DMS53 (cell line): ENCODE measurements at places on chromosomes 3 and 15.

DNA sequence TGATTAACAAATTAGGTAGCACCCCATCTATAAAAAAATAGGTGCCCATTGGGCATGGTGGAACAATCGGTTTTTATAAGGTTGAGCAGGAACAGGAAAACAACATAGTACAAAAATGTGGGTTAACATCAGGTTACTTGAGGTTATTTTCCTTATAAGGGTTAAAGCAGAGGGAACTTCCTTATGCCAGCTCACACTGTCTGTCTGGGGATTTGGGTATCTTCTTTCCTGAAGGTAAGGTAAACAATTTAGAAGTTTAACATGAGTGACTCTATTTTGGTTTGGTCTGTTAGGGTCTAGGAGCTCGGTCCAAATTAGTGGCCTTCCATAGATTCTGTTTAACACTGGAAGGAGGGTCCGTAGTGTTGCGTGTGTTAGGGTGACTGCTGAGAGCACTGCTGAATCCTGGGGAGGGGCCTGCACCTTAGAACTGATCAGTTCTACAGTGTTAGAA, 14.7 kb downstream of the CHD2 start:
- no peak for DNase-seq

- no peak for DNase-seq
These were observed 23.8 kb downstream of the NTRK3 start for GRCh38 chr15:88232771-88233201.

GRCh38 chr3:43782541-43782940, 91.8 kb downstream of the ABHD5 start:
- no peak for DNase-seq

DNA sequence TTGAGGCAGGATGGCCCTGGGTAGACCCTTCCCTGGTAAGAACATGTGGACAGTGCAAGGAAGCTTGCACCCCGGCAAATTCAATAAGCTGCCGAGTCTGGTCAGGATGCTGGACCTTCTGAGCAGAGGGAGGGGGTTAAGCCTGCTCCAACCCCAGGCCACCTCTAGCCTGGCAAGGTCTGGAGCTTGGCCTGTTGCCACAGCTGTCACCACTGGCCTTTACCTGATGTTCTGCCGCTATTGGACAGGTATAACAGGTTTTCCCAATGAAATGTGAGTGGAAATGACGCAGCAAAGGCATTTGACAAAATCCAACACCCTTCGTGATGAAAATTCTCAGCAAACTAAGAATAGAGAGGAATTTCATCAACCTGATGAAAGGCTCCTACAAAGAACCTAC, 699 bp upstream of the MESP1 start:
- DNase-seq = peak; percentile 65

DNA sequence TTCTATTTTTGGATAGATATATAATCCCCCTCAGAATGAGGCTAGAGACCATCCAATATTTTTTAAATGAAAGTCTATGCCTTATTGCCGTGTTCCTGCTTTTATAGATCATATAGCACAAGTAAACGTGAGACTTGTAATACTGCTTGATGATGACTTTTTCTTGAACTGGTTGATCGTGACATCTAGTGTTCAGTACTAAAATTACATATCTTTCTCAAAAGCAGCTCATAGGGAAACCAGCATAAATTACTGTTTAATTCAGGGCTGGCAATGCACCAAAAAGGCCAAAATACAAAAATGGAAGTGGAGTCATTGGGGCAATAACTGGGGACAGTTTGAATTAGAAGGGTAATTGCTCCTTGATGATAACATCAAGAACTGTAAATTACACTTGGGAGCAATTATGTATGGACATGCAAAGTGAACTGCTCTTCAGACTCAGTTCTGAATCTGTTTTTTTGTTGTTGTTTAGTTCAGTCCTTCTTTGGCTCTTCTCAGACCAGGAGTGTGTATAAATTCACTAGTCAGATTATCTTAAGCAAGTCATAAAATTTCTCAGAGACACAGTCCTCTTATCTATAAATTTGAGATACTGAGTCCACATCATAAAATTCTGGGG, 325.3 kb downstream of the THSD4 start:
- DNase-seq = peak; percentile 68

- DNase-seq = no peak
These were observed 4.8 kb downstream of the CSK start for GRCh38 chr15:74786551-74787165.

GRCh38 chr3:16666206-16666605, 61.0 kb upstream of the DAZL start:
- DNase-seq = no peak

DNA sequence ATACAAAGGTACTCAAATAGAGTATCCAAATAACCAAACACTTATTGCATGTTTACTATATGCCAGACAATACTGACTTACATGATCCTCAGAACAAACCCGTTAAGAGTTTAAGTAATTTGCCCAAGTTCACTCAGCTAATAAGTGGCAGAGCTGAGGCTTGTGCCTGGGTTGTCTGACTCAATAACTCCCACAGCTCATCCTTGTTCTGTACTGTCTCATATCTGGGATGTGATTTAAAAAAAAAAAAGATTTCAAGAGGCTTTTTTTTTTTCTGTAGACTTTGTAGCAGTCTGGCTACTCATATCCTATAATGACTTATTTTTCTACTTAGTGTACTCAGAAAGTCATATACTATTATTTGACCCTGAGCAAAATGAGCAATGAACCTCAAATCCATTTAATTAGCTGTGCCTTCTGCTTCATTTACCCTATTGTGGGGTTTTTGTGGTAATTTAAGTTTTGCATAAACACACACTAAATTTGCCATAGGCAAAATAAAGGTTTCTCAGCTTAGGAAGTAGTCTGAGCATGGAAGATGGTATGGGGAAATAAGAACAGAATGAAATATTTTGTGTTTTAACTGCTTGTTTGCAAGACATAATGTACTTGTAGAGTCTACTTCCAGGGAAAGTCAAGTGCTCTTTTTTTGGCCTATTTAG, 3.1 kb downstream of the NSUN3 start:
- DNase-seq = no peak

DNA sequence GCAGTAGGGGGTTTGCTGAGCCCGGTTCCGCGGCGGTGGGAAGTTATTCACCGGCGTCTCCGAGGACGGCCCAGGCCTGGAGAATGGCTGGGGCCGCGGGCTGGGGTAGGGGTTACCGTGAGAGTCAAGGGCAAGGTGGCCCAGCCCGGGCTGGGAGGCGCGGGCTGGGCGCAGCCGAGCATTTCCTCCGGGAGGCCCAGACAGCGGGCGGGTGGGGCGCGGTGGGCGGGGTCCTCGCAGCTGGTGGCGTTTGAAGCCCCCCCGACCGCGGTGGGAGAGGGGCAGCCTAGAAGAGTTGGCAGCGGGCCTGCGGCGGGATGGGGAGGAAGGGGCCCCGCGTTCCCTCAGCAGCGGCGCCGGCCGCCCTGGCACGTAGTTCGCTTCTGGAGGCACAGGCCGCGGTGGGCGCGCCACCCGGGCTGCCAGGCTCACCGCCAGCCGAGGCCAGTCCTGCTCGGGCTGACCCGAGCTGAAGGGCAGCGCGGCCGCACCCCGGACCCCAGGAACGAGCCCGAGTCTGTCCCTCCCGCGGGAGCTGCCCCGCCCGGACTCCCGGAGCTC, 960 bp upstream of the KLF13 start:
- peak; percentile 52 for DNase-seq

DNA sequence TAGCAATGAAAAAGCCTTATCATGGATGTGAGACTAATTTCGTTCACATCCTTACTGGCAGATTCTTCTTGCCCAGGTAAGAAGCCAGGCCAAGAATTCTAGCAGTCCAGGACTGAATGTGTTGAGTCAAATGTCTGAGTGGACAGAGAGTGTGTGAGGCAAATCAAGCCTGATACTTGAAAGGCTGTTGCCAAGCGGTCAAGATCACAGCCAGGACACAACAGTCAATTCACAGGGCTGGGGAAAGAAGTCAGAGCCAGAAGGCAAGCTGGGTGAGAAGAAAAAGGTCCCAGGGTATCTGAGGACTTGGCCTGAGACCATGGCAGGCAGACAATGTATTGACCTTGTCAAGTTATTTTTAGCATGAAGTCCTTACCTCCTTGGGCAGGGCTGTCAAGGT, 301.3 kb downstream of the ZNF385D start:
- no peak for DNase-seq

GRCh38 chr15:85329561-85330422, 50.6 kb upstream of the AKAP13 start:
- DNase-seq = peak; percentile 59

GRCh38 chr15:79572691-79573404, 140.7 kb downstream of the MINAR1 start:
- DNase-seq = no peak

- DNase-seq = no peak
These were observed 16.2 kb downstream of the CTSH start for GRCh38 chr15:78928616-78929093.

DNA sequence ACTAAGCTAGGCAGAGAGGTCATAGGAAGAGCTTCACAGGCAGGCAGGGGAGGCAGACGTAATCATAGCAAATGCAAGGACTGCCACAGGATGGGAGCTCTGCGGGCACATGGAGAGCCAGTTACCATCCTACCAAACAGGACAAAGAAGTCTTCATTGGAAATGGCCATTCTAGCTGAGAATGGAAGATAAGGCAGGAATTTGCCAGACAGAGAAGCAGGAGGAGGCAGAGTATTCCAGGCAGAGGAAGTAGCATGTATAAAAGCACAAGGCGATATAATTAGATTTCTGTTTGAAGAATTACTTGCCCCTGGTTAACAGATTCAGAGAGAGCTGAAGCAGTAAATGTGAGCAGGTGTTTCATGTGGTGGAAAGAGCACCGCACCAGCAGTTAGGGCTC, 3.5 kb upstream of the SEMA5B start:
- no peak for DNase-seq

DNA sequence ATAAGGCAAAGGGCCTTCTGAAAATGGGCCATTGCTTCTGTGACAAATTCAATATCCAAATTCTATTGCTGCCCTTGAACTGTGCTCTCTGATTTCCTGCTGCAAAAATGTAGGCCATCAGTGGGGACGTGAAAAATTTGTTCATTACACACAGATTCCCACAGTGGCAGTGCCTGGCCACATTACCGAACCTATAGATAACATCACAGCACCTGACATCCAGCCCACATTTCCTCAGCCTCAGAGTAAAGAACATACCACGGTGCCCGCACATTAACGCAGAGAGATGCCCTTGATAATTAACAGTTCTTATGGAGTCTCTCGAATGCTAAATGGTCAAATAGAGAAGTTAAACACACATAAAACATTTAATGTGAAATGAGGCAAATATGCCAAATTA, 931.6 kb upstream of the CFAP20DC start:
- no peak for DNase-seq

DNA sequence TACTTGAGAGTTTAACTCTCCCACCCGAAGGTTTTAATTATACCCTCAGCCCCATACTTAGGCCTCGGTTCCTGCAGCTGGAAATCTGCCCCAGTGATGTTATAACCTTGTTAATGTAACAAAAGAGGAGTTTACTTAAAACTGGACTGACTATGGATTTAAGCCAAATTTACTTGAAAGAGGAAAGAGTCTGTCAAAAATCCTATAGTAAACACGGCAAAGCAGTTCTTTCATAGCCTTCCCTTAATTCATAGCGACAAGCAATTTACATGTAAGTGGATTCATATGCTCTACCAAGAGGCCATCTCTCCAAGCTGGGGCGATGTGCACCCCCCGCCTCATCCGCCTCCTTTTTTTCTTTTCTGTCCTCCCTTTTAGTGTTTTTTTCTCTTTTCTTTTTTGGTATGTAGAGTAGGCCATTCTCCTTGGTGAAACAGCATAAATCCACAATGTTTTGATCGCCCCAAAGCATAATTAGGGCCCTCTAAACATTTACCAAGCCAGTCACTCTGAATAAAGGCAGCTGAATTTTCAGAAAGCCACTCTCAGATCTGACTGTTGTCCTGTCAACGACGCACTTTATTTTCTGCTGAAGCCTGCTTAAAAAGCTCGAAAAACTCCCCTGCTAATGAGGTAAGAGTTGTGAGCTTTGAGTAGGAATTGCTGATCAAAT, 373.1 kb upstream of the WNT5A start:
- DNase-seq = no peak

DNA sequence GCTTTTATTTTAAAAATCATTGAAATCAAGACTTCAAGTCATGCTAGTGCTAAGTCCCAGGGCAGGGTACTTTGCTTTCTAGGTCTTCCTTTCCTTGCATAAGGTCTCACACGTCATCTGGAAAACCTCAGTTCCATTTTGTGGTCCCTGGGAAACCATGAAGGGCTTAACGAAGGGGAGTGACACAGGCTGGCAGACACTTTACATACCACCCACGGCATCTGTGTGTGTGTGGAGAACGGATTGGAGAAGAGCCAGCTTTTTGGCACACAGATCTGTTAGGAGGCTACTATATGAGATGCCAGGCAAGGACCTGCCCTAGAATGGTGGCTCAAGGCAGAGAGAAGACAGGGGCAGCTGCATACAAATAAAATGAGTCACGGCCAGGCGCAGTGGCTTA, 107.5 kb upstream of the NSMCE3 start:
- no peak for DNase-seq
